ENCODE measurements at places on chromosomes 12 and 14.
A peak's percentile ranks its signal among the peaks of the same experiment; 100 is the strongest.

DNA sequence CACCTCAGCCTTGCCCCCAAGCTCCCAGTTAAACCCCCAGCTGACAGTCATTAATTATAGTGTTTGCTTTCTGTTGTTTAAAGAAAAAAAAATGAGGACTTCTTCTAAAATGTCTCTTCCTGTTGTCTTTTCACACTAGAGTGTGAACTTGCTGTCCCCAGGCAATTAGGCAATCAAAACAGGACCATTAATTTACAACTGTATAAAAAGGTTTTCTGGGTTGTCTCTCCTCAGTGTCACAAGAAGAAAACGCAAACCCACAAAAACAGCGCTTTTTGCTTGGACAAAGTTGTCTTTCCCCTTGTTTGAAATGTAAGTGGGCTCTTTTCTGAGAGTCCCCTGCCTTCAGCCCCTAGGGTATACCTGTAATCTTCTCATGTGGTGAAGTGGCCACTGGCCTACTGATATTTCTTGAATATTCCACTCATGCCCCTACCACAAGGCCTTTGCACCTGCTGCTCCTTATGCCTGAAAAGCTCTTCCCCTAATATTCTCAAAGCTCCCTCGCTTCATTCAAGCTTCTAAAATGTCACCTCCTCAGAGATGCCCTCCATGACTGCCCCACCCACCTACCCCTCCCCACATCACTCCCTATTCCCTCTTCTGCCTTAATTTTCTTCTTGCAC lies 158.9 kb upstream of the PWP1 start:
- no peak for DNase-seq

GRCh38 chr14:89227496-89227836 lies 189.6 kb downstream of the FOXN3 start:
- DNase-seq, result peak; percentile 21

GRCh38 chr12:9244894-9245293 lies 36.7 kb upstream of the PZP start:
- DNase-seq, result peak; percentile 31

GRCh38 chr12:6341417-6342139 lies at the start of gene TNFRSF1A:
TSS of gene TNFRSF1A (minus strand) at chr12:6342076. CDS start at chr12:6341814, 262 bp downstream.
- peak; percentile 82 for DNase-seq

DNA sequence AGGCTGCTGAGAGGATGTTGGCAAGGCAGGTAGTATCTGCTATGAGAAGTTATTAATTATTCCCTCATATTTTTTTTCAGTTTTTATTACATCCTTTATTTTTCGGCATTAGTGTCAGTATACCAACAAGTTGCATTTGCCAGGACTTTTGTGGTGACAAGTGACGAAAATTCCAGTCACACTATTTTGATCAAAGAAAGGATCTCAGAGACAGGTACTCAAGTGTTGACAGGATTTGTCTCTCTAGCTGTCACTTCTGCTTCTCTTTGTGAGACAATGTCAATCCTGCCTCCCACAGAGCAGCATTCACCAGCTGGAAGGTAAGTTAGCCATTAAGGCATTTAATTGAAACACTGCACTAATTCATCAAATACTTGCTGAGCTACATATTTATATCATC lies 18.0 kb upstream of the IFNG start:
- no peak for DNase-seq

GRCh38 chr12:124391340-124392261 lies 96.7 kb downstream of the RFLNA start:
- peak; percentile 70 for DNase-seq

GRCh38 chr14:26636561-26636960 lies 38.7 kb upstream of the NOVA1 start:
- no peak for DNase-seq

DNA sequence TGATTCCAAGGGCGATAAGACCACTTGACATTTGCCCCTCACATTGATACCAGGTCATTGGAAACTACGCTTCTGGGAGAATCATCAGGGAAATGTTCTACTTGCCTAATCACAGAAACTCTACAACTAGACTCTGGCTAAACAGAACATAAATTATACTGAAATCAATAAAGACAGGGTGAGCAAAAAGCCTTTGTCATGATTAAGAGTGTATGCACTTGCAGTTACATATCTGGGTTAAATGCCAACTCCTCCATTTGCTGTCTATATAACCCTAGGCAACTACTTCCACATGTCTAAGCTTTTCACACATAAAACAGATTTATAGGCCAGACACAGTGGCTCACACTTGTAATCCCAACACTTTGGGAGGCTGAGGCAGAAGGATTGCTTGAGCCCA lies 125.7 kb downstream of the PHLDA1 start:
- no peak for DNase-seq

- no peak for DNase-seq
Measured at GRCh38 chr12:2454601-2455177, 340.1 kb upstream of the FKBP4 start.

DNA sequence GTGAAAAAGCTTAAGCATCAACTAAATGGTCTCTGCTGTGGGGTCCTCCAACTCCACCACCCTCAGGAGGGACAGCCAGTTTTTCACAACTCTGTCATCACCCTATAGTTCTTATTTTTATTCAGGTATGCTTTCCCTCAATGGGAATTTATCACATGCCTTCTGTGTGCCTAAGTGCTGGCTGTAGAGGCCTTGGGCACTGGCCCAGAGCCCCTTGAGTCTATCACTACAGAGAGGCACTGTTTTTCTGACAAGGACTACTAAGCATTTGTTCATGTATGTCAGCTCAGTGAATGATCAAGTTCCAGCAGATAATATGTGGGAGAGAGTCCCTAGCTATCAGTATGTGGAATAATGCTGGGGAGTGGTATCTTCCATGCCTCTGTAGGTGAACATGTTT lies 463.9 kb downstream of the NPAS3 start:
- DNase-seq, result no peak

DNA sequence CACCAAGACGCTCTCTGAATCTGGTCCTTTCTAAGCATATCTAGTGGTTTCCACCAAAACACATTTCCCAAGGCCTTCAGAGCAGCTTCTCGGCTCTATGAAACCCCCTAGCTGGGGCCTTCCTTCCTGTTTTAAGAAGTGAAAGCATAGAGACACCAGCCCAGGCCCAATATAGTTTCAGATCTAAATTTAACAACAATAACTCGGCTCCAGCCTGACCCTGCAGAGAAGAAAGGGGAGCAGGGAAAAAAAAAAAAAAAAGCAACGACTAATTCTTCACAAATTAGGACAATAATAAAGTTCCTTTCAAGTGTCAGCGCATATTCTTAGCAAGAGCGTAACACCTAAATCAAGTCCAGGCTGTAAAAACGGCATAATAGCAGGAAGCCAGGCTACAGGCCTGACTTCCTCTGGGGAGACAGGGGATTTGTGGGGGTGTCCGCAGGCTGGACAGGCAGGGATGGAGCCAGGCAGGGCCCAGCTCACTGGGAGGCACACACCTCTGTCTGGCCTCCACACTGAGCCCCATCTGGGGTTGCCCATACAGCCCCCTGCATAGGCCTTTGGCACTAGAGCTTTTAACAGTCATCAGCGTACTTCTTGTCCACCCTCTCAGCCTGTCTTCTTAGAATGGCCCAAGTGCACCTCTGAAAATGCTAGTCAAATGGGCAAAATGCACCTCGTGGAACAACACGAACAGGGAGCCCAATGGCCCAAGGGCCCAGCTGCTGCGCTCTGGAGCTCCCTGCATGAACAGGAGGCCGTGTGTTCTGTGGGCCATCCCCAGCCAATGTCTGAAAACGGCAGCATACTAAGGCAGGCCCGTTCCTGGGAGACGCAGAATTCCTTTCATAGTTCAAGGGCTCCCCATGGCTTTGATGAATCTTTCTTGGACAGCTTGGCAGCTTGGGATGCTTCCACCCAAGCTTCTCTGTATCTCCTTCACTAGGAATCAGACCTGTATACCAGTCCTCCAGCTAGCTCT lies 772.9 kb downstream of the MED13L start:
- DNase-seq, result no peak

DNA sequence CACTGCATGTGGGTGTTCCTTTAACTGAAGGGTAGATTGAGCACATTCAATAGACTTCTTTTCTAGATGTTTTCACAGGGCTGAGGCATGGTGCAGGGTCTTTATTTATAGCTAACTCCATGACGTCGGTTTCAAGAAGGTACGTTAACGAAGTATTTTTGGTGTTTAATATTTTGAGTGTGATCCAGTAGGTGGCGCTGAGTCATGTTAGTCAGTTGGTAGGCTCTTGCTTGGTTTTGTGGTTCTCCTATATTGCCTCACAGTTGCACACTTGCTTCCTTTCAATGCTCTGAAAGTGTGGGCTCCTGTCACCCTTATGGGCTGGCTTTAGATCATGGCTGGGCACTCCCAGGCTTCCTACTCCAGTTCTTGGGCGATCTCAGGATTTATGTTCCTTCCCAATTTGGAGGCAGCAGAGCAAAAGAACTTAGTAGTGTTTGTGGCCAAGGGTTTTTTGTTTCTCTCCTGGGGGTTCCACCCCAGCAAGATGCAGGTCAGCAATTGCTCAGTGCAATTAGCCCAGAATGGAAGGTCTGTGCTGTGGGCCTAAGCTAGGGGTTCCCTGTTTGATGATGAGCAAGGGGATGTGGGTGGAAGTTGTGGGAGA lies 471.6 kb upstream of the FOXG1 start:
- DNase-seq, result peak; percentile 65

- no peak for DNase-seq
Measured at GRCh38 chr12:46516933-46517578, 144.5 kb upstream of the SLC38A2 start.

DNA sequence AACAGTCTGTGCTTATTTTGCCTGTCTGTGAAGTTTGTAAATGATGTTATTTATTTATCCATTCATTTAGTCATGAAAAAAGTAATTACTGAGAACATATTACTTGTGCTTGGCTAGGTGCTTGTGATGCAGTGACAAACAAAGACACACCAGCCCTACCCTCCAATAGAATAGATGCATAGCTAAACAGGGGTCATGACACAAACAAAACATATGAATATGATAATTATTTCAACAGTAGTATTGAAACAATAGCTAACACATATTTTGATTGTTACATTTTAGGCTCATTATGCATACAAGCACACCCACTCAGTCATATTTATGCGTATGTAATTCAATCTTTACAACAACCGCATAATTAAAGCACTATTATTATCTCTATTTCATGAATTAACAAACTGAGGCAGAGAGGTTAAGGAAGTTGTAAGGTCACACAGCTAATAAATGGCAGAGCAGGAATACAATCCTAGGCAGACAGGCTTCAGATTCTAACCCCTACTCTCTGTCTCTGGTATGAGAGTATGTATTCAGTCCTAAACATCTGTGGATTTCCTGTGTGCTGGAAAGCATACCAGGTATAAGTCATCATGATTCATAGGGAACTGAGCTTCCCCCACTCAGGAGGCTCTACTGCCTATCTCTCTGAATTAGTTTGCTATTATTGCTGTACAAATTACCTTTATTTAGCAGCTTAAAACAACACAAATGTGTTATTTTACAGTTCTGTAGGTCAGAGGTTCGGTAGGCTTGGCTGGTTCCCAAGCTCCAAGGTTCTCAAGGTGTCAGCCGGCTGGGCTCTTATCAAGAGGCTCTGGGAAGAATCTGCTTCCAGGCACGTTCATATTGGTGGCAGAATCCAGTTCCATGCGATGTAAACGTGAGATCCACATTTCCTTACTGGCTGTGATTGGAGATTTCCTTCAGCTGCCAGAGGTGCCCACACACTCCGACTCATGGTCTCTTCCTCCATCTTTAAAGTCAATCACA lies 509.4 kb downstream of the GALC start:
- DNase-seq, result peak; percentile 77

- no peak for DNase-seq
Measured at GRCh38 chr12:50441763-50442162, 41.1 kb downstream of the LARP4 start.

- peak; percentile 6 for DNase-seq
Measured at GRCh38 chr12:44294649-44295048, 458.8 kb downstream of the TMEM117 start.

- DNase-seq, result no peak
Measured at GRCh38 chr12:22353615-22354325, 19.3 kb upstream of the ST8SIA1 start.

- no peak for DNase-seq
Measured at GRCh38 chr12:33514893-33515292, 75.3 kb upstream of the SYT10 start.

DNA sequence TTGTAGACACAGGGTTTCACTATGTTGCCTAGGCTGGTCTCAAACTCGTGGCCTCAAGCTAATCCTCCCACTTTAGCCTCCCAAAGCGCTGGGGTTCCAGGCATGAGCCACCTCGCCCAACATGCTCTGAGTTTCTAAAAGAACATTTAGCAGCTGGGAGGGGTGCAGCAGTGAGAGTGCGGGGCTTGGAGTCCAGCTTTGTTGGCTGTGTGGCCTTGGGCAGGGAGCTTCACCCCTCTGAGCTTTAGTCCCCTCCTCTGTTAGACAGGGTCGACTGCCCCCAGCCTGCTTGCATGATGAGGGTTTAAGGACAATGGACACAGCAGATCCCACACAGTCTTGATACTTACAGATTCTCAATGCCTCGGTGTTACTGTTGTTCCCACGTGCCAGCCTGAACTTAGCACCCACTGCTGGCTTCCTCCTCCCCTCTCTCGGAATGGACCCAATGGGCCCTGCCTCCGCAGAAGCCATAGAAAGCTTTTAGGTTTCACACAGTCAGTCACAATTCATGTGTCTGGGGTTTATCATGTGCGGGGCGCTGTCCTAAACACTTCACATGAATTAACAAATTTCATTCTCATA lies 54.6 kb downstream of the PSMA6 start:
- DNase-seq, result no peak

DNA sequence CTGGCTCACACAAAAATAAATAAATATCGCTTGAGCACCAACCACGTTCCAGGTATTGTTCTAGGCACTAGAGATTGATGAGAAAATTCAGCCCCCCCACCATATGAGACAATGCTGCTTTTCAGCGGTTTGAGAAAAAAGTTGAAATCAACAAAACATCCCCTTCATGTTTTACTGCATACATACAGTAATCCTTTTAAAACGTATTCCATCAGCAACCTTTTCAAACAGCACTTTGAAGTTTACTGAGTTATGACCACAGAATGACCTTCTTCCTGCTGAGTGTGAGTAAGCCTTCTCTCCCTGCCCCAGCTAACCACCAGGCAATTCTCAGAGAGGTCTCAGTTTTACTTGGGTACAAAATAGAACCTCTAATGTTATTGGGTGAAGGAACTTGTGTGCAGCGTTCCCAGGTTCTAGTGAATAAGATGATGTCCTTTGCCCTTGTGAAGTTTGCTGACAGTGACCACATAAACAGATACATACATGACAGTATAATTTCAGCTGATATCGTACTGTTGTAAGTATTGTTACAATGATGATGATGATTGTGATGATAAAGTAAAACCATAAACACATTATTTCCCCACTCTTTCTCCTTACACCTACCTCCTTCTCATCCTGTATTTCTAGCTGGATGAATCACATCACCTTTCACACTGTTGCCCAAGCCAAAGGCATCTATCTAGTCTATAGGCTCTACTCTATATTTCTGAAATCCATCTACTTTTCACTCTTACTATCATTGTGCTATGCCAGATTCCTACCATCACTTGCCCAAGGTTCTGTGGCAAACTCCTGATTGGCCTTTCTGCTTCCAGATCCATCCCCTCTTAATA lies 124.4 kb upstream of the KRR1 start:
- peak; percentile 99 for DNase-seq

GRCh38 chr12:24488906-24489619 lies 459.8 kb downstream of the BCAT1 start:
- no peak for DNase-seq

GRCh38 chr12:81167694-81168093 lies 89.8 kb downstream of the ACSS3 start:
- peak; percentile 72 for DNase-seq

- no peak for DNase-seq
Measured at GRCh38 chr12:57613427-57614109, 2.3 kb downstream of the ARHGEF25 start.

GRCh38 chr12:121866331-121866730 lies 7.7 kb upstream of the HPD start:
- no peak for DNase-seq
